ENCODE measurements at places on chromosomes 16 and 17.

DNA sequence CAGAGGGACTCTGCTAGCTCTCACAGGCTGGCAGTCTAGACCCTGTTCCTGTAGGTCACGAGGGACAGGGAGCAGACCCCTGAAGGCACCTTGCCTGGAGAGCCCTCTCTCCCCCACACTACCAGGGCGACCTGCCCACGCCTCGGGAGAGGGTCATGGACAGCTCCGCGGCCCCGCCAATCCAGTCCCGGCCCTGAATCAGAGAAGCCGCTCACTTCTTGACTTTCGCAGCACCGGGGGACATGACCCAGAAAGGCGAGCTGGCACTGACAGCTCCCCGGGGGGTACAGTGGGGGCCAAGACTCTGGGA is 5.1 kb downstream of the KIFC3 start:
- DNase-seq: no peak

DNA sequence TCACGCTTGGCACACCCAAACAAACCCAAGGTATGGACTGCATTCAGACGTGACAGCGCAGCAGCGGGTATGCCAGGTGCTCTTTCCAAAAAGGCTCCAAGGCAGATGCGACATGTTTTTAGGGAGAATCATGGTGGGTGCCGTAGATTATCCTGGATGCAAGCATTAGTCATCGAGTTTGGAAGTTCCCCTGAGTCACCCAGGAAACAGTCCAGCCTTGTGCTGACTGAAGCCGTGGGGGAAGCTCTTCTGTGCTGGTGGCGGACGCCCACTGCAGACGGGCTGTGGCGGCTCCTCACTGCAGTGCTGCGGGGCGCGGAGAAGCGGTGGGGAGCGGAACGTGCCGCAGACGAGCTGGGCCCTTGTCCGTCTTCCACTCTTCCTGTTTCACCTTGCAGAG is 13.9 kb downstream of the JPT2 start:
- no peak for DNase-seq

GRCh38 chr16:88558457-88559442 is 11.5 kb upstream of the ZC3H18 start:
- DNase-seq: no peak

DNA sequence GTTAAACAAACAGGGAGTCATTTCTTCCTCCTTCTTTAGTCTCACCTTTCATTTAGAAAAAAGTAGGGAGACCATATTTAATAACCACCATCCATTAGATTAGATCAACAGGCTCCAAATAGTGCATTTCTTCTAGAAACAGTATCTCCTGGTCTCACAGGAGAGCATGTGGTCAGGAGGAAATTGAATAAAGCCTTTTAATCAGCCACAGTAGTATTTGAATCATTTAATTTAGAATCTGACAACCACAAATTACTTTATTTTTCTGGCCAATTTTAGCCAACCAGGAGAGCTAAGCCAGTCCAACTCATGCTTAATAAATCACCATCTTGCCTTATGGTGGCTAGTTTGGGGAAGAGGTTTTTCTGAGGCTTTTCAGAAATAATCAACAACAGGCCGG is 26.3 kb upstream of the ZFP90 start:
- no peak for DNase-seq

- no peak for DNase-seq
These were observed 16.6 kb downstream of the COL1A1 start for GRCh38 chr17:50184611-50185398.

DNA sequence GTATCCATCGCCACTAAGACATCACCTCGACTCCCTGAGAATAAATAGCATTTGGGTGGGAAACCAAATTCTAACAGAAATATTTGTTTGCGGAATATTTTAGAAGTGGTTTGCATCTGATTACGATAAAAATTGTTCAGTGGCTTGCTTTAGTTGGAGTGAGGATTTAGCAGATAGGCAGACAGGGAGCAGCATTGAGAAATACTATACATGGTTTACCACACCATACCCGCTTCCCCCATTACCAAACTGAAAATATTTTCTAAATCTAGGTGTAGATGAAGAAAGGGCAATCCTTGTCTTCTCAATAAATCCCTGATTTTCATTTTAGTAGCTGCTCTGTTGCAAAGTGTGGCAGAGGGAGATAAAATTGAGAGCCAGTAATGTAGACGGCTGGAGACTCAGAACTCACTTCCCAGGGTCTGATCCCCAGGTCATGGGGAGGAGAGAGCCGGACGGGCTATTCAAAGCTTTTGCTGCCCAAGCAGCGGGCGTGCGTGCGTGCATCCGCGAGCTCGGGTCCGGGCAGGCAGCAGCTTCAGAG is 808 bp upstream of the BAHCC1 start:
- DNase-seq: no peak

DNA sequence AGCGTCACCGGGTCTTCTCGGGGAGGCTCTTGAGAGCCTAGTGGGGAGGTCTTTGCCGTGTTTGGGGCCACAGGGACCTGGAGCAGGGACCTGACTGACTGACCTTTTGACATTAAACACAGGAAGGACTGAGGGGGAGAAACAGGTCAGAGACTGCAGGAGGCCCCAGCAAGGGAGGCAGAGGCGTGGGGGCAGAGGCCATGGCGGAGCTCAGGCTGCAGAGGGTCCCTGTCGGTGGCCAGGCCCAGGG is 41.6 kb upstream of the GSE1 start:
- no peak for DNase-seq

DNA sequence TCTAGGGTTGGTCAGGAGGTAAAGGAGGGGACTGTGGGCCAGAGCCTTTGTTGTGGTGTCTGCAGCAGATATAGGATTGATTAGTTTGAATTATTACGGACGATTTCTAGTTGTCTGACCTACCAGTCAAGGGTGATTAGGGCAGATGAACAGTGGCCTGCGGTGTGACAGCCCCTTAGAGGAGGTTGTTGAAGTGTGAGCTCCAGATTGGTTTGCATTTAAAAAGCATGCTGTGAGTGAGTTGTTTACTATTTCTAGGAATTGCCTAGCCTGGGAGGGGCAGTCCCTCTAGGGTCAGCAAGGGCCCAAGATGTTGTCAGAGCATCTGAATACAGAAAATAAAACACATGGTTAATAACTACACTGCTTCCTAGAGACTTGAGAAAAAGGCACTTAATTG is 108.8 kb downstream of the ARHGAP44 start:
- no peak for DNase-seq
